ENCODE measurements at places on chromosomes 3 and 15.

DNA sequence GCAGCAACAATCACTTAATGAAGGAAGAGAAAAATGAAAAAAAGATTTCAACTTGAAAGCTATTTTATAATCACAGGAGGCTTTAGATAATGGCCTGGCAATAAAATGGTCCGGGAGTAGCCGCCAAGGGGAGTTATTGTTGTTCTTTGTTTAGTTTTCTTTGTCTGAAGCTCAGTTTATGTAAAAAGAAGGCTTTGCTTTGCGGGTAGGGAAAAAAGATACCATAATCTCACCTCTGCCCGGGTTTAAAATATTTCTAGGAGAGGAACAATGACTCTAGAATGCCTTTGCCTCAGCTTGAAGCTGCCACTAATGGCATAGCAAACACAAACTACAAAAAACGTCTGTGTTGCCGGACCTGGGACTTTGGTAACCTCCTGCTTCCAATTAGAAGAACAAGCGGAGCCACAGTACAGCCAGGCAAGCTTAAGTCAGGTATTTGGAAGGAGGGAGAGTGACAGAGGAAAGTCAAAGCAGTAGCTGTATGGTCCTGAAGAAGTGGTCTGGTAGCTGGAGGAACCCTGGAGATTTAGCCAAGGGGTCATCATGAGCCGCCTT, 764.5 kb downstream of the TUSC7 start:
- no peak for DNase-seq

DNA sequence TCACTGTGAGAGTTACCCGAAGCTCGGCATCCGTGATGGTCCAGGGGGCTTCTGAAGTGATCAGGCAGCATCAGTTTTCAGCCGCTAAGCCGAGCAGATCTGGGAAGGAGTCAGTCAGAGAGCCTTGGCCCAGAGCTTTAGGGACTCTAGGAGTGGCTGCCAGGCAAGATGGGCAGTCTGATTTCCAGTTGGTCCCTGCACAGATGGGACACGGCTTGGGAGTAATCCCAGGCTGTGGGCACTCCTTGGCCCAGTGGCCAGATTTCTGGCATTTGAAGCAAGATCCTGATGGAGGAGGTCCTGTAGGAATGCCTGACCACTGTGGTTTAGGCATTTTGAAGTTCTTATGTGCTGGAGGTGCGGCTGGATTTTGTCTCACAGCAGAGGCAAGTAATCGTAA, 10.5 kb upstream of the IP6K2 start:
- DNase-seq = no peak

- DNase-seq = no peak
Observed at GRCh38 chr15:98150536-98150935, 190.0 kb downstream of the ARRDC4 start.

GRCh38 chr3:81549831-81550230, 211.6 kb downstream of the GBE1 start:
- DNase-seq = no peak

DNA sequence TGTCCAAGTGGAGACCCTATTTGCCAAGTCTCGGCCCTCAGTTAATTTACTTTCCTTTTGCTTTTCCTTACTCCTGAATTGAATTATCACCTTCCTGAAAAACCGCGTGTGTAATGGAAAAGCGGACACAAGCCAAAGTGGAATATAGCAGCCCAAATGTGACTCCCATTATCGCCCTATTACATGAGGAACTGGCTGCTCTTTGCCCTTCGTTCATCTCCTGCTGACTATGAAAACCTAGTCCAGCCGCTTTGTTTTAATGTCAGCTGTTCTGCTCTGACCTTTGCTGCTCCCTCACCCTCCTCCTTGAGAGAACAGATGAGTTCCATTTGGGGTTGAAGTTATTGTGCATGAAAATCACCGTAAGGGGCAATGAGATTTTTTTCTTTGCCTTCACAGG, 632.7 kb upstream of the SUCLG2 start:
- DNase-seq = no peak
